ENCODE measurements at places on chromosomes 4 and X. TPM values are rescaled to one million over a fixed set of nuclear protein-coding genes. Genes with fewer than 3 reads are reported as not detected.

CCDC158 gene
- total RNA-seq: 0.07 TPM

PDK3 gene
- total RNA-seq: 21.4 TPM

POLN gene
- total RNA-seq: 3.2 TPM

DNA sequence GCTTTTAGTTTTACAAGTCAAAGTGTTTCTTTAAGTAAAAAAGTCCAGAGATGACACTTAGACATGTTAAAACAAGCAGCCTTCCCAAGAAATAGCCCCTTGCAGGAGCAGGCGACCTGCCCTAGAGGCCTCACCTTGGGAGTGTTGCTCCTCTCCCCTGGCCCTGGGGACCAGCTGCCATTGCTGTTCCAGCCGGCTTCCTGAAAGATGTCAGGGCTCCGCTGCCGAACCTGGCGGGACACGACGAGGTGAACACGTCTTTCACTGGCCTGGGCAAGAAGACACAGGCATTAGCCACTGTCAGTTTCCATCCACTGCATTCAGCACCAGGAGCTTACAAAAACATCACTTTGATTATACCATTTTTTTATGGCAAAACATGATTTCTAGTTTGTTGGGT, 104.1 kb downstream of the FIP1L1 start:
- no peaks in the 10 kb centered on the region for H3K36me3 ChIP-seq
- no peak overlapping the region for H3K4me3 ChIP-seq
- H3K27me3 ChIP-seq: no peaks in the 10 kb centered on the region
- DNase-seq: no peak
- H3K4me1 ChIP-seq: no peaks in the 10 kb centered on the region
- H3K27ac ChIP-seq: no peak overlapping the region

GRCh38 chrX:19849464-19850080, 37.8 kb downstream of the SH3KBP1 start:
- H3K36me3 ChIP-seq: no peaks in the 10 kb centered on the region
- H3K27ac ChIP-seq: no peak overlapping the region

GRCh38 chr4:156784970-156785369, 186.6 kb downstream of the PDGFC start:
- H3K27ac ChIP-seq: no peak overlapping the region
- DNase-seq: no peak
- no peaks in the 10 kb centered on the region for H3K27me3 ChIP-seq

DNA sequence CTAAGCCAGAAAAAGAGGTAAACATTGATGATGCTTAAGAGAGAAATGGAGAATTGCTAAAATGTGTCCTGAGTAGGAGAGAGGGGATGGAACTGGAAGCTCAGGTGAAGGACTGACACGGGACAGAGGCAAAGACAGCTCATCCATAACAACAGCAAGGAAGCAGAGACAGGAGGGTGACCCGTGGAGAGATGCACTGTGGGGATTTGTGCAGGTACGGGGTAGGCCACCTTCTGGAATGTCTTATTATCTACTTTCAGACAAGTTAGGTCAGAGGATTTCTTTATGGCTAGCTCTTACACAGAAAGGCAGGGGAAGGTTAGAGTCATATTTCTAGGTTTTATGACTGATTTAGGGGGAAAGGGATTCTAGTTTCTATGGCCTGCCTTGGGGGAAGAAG, 31.7 kb downstream of the RXFP1 start:
- no peak for DNase-seq
- no peak overlapping the region for H3K27ac ChIP-seq
- no peaks in the 10 kb centered on the region for H3K4me1 ChIP-seq
- no peak overlapping the region for H3K4me3 ChIP-seq

Measured in adrenal gland (tissue), 19 donors.